ENCODE measurements at places on chromosomes 1 and 21.

GRCh38 chr21:36518883-36519492 lies 39.1 kb upstream of the CLDN14 start:
- no peak for DNase-seq

- no peak for DNase-seq
These were observed 14.6 kb downstream of the EXOC8 start for GRCh38 chr1:231322880-231323530.

DNA sequence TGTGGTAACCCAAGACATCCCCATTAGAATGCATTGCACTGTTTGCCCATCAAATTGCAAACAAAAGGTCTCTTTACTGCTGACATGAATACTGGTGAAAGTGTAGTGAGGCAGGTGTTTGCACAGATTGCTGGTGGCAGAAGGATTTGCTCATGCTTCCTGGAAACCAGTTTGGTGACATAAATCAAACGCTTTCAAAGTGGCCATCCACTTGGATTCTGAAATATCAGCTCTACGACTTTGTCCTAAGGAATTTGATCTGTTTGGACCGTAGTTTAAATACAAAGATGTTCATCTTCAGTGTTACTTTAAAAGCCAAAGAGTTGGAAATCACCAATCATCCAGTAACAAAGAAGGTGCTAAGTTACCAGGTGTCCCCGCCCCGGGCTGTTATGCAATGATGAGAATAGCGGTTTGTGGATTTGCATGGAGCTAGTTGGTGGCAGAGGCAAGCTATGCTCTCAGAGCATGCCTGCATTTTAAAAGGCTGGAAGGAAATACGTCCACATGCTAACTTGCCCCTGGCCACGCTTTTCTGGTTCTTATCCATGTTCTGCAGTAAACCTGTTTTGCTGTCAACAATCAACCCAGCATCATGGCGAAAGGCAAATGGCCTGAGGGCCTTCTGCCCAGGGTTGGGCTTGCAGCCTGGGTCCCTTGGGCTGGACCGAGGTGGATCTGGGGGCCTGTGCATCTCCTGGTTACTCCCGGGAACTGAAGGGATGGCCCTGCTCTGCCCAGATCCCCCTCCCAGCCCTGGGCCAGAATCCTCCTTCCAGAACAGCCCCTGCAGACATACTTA lies 49.2 kb downstream of the UMODL1 start:
- no peak for DNase-seq

GRCh38 chr1:218459450-218459849 lies 114.3 kb downstream of the TGFB2 start:
- DNase-seq, result no peak

DNA sequence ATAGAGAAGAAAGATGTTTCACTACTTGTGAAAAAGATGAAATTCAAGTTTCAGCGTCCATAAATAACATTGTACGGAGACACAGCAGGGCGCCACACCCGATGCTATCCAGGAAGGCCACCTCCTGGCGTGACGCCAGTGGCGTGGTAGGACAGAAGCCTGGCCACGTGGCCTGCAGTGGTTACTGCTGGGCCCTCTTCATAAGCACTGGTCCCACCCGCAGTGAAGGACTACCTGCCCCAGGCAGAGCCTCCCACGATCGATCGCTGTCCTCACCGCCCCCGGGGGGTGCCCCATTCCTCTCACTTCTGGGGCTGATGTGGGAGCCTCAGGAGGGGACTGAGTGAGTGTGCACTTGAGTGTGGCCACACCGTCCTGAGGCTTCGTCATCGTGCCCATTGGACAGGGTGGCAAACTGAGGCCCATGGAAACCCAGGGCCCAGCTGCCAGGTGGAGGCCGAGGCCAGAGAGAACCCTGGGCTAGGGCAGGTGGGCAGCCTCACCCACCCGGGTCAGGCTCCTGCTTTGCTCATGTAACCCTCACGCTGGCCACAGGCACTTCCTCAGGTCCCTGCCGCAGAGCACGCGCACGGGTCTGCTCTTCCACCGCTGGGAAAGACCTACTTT lies 11.7 kb upstream of the HES5 start:
- no peak for DNase-seq
